GOT3 (cell line): ENCODE measurements at places on chromosomes 12 and 14.

DNA sequence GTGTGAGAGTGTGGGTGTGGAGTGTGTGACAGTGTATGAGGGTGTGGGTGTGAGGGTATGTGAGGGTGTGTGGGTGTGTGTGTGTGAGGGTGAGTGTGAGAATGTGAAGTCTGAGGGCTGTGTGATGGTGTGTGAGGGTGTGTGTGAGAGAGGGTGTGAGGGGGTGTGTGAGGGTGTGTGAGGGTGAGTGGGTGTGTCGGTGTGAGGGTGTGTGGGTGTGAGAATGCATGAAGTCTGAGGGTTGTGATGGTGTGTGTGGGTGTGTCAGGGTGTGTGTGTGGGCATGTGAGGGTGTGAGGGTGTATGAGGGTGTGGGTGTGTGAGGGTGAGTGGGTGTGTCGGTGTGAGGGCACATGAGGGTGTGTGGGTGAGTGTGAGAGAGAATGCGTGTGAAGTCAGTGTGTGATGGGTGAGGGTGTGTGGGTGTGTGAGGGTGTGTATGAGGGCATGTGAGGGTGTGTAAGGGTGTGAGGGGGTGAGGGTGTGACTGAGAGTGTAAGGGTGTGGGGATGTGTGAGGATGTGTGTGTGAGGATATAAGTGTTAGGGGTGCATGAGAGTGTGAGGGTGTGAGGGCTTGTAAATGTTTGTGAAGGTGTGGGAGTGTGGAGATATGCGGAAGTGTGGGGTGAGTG is 36.4 kb downstream of the TMEM121 start:
- DNase-seq = no peak

GRCh38 chr12:57624441-57625220 is 8.4 kb downstream of the B4GALNT1 start:
- DNase-seq = no peak

DNA sequence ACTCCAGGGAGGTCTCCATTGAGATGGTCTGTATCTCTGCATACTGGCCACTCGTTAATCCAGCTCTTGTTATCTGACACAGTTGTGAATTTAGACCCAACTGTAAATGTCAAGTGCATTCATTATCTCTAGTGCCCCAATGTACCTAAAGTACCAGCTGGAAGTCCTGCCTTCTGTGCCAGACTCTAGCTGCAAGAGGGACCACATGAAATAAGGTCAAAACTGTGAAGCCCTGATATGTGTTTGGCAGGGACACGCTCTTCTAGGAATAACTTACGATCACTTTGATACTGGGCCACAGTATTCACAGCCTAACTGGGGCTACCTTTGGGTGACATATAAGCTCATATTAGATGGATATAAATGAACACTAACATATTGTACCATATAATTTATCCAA is 268.5 kb downstream of the LRIG3 start:
- DNase-seq = no peak

- DNase-seq = no peak
Measured at GRCh38 chr14:67555518-67556090, 22.5 kb downstream of the PLEKHH1 start.

GRCh38 chr14:80901260-80901659 is 40.3 kb downstream of the CEP128 start:
- DNase-seq = no peak

GRCh38 chr12:65518771-65519170 is 240.3 kb downstream of the MSRB3 start:
- no peak for DNase-seq

- no peak for DNase-seq
Measured at GRCh38 chr12:104513681-104514080, 56.9 kb downstream of the CHST11 start.

DNA sequence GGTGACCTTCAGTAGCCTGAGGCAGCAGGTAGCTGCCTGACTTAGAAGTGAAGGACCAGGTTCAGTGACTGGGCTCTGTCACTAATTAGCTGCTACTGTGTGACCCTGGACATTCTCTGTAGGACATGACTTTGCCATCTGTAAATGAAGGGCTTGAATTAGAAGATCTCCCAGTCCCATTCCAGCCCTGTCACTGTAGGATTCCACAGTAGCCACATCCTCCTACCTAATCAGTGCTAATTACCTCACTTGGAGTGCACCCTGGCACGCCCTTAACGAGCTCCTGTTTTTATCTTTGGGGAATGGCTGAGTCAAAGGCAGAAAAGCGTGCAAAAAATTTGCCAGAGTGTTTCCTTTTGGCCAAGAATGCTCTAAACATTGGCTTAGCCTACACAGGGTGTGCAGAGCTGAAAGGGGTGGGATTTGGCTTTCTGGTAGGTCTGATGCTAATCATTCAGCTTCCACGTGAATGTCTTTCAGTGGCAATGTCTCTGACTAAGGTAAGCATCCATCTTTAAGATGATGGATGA is 6.8 kb downstream of the NTF3 start:
- DNase-seq = no peak
